ENCODE measurements at places on chromosomes 5 and 9. TPM values are rescaled to one million over a fixed set of nuclear protein-coding genes. Genes with fewer than 3 reads are reported as not detected.

The LVRN gene
- total RNA-seq = 0.03 TPM

DNA sequence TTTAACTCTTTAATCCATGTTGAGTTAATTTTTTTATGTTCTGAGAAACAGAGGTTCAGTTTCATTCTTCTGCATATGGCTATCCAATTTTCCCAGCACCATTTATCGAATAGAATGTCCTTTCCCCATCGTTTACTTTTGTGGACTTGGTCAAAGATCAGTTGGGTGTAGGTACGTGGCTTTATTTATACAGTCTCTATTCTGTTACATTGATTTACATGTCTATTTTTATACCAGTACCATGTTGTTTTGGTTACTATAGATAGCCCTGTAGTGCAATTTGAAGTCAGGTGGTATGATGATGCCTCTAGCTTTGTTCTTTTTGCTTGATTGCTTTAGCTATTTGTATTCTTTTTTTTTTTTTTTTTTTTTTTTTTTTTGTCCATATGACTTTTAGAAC lies 462.0 kb downstream of the HTR1A start:
- DNase-seq = no peak

- peak; percentile 41 for DNase-seq
Measured at GRCh38 chr5:143134900-143135299, 268.6 kb downstream of the NR3C1 start.

The MCTP1 gene
- total RNA-seq = 13.9 TPM

DNA sequence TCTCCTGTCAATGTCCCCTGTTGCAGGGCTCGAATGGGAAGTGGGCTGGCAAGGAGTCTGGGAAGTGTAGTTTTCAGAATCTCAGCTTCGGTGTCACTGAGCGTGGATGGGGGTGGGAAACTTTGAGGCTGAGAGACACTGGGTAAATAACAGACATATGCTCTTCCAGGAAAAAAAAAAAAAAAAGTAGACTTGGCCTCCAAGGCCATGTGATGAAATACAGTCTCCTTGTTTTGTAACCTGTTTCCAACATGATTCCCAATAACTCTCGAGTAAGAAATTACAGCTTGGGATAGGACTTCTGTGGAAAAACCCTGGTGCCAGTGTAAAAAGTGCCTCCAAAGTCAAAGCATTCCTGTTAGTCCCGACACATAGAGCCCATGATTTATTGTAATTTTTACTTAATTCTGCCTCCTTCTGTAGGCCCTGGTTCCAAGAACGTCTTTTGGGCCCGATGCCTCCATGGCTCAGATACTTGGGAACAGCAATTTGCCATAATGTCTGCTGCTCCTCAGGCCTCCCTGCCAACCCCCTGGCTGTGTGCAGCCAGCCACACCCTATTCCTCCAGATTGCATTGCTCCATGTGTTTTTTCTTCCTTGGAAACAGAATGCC lies 119.5 kb upstream of the TNC start:
- no peak for DNase-seq

- no peak for DNase-seq
Measured at GRCh38 chr5:157126-157715, 34.1 kb upstream of the LRRC14B start.

- no peak for DNase-seq
Measured at GRCh38 chr5:137144656-137145055, 354.5 kb downstream of the SPOCK1 start.

- no peak for DNase-seq
Measured at GRCh38 chr5:97636766-97637165, 453.7 kb upstream of the RIOK2 start.

DNA sequence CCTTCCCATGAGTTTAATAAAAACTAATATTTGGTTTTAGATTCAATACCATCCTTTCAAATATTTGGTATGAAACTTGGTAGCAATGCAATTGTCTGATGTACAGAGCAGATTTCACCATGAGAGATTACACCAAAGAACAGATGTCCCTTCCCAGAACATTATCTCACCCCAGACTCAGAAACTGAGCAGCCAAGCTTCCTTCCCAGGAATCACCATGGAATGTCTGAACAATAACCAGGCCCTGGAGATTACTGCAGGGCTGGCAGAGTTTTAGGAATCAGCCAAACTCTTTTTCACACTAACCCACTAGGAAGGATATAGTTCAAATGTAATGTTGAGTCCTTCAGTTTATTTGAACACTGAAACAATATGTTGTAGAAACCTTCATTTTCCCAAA lies 23.9 kb downstream of the CLTA start:
- DNase-seq = no peak

The IGFBPL1 gene
- not detected for total RNA-seq

- DNase-seq = no peak
Measured at GRCh38 chr9:128685636-128686489, 3.2 kb upstream of the SET start.

GRCh38 chr9:136807281-136808074 lies at the start of gene RABL6:
Gene RABL6 (plus strand): TSS chr9:136807948. CDS start chr9:136808197, 249 bp downstream.
- DNase-seq = peak; percentile 55

DNA sequence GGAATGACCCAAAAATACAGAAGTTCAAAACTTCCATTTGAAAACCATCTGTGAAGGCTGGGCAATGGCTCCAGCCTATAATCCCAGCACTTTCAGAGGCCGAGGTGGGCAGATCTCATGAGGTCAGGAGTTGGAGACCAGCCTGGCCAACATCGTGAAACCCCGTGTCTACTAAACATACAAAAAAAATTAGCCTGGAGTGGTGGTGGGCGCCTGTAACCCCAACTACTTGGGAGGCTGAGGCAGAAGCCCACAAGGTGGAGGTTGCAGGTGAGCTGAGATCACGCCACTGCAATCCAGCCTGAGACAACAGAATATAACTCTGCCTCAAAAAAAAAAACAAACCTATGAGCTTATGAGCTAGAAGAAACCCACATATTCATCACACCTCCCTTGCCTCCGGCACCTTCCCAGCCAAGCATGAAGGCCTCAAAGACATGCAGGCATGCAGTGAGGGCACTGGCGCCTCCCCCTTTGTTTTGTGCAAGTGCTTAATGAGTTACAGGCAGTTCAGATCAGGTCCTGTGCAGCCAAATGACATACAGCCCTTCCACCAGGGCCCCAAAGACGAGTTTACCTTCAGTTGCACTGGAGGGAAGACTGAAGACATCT lies 9.9 kb downstream of the HNRNPH1 start:
- no peak for DNase-seq

DNA sequence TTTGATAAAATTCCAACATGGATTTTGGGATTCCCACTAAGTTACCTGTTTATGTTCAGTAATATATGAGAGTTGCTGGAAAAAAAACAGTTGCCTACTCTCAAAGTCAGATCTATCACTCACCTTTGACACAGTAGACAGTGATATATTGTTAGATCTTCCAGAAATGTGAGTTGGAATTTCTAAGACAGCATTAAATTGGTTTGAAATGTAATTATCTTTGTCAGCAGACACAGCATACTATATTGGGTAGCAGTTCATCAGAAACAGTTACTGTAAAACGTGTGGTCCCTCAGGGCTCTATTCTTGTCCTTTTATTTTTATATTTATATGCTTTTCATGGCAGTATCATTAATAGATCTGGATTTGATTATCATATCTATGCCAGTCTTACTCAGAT lies 433.6 kb upstream of the ARRDC3 start:
- no peak for DNase-seq

The PAEP gene
- 15.7 TPM for total RNA-seq

- no peak for DNase-seq
Measured at GRCh38 chr9:114850871-114851270, 45.0 kb upstream of the TNFSF15 start.

- no peak for DNase-seq
Measured at GRCh38 chr5:34496701-34497469, 159.2 kb upstream of the RAI14 start.

The IFNA1 gene
- total RNA-seq = not detected

GRCh38 chr5:178346607-178347334 lies 114.2 kb upstream of the PHYKPL start:
- no peak for DNase-seq

GRCh38 chr9:92510747-92511146 lies 25.0 kb downstream of the ECM2 start:
- no peak for DNase-seq

DNA sequence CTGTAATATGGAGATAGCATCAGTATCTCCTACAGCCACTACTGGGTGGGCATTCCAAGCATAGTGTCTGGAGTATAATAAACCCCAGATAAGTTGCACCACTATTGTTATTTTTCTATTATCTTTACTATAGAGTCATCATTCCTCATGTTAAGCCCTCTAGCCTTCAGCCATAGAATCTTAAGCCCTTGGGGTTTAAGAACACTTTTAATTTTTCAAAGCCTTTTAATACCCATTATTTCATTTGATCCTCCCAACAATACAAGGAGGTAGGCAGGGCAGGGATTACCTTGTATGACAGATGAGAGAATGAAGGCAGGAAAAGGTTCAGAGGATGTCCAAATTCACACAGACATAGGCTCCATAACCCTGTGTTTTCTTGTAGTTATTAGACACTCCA lies 112.5 kb downstream of the EBF1 start:
- no peak for DNase-seq

The SLC36A3 gene
- not detected for total RNA-seq

The GRM6 gene
- total RNA-seq = not detected

- no peak for DNase-seq
Measured at GRCh38 chr9:88641456-88642240, 106.7 kb downstream of the NXNL2 start.

DNA sequence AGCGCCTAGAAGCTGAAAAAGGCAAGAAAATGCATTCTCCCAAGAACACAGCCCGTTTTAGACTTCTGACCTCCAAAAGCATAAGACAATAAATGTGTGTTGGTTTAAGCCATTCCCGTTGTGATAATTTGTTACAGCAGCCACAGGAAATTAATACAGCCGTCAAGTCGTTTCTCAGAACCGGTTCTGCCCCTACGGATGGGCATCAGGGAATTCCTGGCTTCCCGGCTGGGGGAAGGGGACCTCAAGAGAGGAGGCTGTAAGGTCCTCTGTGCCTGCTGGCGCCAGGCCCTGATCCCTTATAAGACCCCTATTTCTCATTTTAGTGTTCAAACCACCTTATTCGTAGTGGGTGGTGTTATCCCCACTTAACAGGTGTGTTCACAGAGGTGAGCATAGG lies 50.6 kb upstream of the RPL26L1 start:
- DNase-seq = no peak

- peak; percentile 75 for DNase-seq
Measured at GRCh38 chr5:10454591-10455276, 13.1 kb downstream of the ROPN1L start.

- no peak for DNase-seq
Measured at GRCh38 chr5:149503006-149503405, 48.2 kb downstream of the CSNK1A1 start.

DNA sequence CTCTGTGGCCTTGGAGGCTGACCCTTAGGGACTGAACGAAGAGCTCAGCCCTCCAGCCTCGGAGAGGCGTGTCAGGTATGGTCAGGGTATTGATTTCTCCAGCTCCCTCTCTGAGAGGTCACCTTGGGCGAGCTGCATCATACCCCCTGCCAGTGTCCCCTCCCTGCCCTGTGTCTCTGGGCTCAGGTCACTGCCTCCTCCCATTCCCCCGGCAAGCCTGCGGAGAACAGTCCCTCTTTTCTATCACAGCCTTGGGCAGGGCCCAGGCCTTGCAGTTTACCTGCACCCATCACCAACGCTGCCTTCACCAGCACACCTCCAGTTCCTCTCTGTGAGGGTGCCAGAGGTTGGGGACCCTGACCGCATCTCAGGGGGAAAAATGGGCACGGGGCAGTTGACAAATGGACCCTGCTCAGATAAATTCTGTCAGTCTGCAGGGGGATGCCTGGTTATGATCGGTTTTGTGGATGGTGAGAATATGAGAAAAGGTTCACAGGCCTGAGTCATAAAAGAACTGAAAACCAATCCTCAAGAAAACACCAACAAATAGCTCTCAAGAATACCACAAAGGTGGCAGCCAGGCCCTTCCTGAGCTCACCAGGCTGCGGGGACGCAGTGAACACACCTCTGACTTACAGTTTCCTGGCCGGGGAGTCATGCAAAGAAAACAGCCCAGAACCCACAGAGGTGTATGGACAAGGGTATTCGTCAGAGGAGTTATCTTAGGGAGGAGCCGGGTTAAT lies 24.7 kb upstream of the RXRA start:
- peak; percentile 67 for DNase-seq

The PRUNE2 gene
- total RNA-seq = 0.59 TPM

DNA sequence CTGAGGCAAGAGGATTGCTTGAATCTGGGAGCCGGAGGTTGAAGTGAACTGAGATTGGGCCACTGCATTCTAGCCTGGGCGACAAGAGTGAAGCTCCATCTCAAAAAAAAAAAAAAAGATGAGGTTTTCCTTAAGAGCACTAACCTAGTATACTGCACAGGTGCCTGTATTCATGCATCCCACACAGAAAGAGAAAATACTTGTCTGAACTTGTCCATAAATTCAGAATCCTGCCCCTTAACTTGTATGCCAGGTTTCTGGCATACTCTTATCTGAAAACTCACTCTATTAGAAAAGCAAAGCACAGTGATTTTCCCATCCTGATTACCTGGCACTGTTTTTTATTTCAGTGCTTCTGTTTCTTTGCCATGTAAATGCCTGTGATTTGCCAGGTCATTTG lies 125.3 kb upstream of the CDKN2B start:
- no peak for DNase-seq

The LECT2 gene
- not detected for total RNA-seq

The GARIN3 gene
- not detected for total RNA-seq

All from HT1080 (cell line).